Skeletal muscle cell (primary cell): ENCODE measurements at places on chromosomes 7 and 10.

- no peak for DNase-seq
These were observed 245.9 kb downstream of the MTERF1 start for GRCh38 chr7:91634485-91635177.

DNA sequence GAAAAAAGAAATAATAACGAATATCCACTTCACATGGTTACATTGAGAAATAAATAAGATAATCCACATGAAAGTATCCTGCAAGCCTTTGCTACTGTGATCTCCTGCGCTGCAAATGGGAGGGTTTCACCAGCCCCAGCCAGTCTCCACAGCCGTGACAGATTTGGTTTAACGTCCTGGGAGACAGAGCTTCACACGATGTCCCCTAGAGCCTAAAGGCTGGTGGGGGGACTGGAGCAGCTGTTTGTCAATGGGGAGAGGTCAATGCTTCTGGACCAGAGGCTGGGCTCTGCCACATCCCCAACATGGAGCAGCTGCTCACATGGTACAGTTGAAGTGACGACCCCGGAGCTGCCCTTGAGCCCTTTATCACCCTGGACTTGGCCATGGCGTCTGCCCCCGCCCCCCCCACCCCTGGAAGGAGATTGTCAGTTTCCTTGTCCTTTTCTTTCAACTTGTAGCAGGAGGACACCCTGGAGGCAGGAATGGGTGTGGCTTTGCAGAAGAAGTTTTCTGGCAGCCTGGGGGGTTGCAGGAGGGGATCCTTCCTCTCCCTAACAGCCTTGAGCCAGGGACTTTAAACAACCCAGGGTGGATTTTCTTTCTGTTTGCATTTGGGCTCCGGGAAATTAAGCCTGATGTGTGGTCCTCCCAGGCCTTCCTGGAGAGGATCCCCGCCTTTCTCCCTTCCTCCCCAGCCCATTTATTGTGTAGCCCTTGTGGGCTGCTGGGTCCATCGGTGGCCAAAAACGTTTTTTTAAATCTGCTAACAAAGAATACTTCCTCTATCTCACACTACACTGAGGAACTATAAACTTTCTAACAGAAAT lies 37.0 kb upstream of the MXI1 start:
- DNase-seq = no peak

DNA sequence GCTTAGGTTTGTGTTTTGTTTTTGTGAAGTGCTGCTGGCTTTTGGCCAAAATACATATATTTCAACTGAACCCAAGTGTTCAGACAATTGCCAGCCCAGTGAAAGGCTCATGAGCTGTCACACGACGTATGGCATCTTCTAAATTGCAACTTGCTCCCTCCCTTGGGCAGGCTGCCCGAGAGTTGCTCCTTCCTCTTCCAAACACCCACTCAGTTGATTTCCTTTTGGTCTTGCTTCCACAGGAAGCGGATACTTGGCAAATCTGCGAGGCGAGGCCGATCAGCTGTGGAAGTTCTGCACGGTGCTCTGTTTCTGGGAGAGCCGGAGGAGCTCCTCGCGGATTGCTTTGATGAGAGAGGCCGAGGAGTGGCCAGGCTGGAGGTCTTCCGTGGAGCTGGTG lies 39.6 kb upstream of the ATP6V0A4 start:
- peak; percentile 10 for DNase-seq

- DNase-seq = no peak
These were observed 96.0 kb downstream of the GATA3 start for GRCh38 chr10:8150401-8150905.
